ENCODE measurements at places on chromosomes 3 and 15.

DNA sequence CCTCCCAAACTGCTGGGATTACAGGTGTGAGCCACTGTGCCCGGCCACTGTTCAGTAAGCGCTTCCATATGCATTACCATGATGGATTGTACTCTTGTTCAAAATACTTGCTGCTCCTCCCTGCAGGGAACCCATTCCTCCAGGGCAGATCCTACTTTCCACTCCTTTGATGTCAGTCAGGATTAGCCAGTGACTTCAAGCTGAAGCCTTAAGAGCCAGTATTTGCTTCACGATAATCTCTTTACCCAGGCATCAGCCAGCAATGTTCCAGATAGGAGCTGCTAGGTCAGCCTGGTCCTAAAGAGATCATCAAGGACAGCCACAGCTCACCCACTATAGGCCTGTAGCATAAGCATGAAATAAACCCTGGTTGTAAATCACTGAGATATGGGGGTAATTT is 96.5 kb upstream of the UBE2E2 start:
- no peak for DNase-seq

DNA sequence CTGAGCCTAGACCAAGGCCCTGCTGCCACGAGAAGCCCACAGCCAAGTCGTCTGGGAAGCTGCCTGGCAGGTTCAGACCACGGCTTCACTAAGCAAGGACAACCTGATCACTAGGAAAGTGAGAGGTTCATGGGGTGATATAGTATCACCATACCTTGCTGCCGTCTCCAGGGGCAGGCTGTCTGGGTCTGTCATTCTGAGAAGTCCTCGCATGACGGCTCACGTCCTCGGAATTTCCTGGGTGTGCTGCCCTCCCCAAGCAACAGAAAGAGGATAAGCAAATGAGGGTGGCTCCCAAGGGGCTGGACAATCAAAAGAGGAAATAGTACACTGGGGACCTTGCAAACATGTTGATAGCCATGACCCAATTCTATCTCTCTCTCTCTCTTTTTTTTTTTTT is 207.4 kb upstream of the IGF1R start:
- DNase-seq, result no peak

GRCh38 chr3:146170591-146170990 is 9.6 kb upstream of the PLOD2 start:
- DNase-seq, result no peak

GRCh38 chr15:63461230-63461985 is 43.0 kb upstream of the USP3 start:
- no peak for DNase-seq

DNA sequence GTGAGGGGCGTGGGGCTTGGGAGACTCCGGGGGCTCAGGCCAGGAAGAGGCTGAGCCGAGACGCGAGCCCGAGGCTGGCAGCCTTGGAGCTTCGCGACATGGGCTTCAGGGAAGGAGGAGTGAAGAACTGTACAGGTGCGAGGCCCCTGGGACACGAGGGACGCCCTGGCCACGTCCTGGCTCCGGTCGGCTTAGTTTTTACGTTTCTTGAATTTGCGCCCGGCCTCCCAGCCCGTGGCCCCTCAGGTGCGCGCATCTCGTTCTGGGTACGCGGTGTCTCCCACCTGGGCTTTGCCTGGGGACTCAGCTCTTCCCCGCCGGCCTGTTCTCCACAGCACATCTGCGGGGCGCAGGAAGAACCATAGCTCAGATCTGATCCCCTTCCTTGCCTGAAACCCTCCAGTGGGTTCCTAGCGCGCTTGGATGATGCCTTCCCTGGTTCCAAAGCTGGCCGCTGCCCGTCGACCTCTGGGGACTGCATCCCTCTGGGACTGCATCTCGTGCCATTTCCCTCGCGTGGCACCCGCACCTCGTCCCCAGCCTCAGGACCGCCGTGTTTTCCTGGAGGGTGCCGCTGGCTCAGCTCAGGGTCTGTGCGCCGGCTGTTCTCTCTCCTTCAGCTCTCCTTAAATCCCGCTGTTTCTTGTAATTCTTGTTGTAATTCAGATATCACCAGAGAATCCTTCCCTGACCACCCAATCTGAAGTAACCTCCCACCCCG is 614 bp downstream of the CHCHD6 start:
- no peak for DNase-seq

DNA sequence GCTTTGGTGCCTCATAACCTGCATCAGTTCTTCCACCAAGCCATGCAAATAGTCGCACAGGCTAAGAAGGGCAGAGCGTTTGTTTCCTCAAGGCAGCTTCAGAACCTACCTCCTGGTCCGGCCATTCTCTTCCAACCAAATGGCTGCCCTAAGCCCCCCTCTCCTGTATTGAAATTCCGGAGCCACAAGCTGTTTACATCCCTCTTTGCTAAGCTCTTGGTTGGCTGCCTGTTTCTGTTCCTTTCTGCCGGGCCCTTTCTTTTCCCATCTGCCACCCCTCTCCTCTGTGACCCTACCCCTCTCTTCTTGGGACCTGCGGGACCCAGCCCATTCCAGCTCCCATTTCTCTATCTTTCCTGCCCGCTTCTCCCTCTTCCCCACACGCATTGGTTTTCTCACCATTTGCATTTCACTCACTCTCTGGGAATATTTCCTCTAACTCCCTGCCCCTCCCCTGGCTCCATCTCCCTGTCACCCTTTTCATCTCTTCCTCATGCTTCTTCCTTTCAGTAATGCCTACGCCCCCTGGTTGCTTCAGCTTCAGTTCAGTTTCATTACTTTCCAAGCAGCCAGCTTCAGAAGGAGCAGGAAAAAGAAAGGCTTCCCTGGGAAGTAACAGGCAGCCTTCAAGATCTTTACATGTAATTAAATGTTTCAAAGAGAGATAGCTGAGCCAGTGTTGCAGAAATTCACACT is 113.5 kb downstream of the RAB11A start:
- no peak for DNase-seq

GRCh38 chr3:53974324-53974723 is 82.7 kb upstream of the SELENOK start:
- no peak for DNase-seq

DNA sequence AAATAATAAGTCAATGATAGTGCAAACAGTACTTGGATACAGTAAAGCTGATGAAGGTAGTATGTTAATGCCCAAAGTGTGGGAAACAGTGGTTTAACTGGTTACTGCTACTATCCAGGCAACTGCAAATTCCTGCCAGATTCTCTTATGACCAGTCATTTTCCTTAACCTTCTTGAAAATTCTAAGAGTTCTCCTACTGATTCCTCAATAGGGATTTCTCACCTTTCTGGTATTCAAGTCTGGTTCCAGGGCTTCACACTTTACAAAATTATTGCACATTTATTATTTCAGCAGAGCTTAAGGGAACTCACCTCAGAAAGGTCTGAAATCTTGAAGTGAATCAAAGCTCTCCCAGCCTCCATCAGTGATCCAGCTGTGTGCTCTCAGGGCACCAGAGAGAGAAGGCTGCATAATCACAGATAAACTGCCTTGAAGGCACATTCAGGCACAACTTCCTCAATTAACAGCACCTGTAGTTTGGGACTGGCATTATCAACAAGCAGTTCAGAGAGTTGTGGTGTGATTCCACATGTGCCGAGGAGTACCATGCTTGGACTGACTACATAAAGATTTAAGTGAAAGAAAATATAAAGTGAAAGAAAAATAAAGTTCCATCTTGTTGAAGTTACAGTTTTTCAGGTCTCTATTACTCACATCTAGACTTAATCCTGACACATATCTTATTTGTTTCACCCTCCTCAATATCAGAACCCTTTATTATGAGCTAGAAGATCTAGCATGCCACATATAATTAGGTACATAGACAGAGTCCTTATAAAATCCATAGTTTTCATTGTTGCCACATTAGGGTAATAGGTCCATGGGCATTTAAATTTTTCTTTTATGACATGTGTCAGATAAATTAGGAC is 59.5 kb upstream of the TIPARP start:
- DNase-seq, result no peak

DNA sequence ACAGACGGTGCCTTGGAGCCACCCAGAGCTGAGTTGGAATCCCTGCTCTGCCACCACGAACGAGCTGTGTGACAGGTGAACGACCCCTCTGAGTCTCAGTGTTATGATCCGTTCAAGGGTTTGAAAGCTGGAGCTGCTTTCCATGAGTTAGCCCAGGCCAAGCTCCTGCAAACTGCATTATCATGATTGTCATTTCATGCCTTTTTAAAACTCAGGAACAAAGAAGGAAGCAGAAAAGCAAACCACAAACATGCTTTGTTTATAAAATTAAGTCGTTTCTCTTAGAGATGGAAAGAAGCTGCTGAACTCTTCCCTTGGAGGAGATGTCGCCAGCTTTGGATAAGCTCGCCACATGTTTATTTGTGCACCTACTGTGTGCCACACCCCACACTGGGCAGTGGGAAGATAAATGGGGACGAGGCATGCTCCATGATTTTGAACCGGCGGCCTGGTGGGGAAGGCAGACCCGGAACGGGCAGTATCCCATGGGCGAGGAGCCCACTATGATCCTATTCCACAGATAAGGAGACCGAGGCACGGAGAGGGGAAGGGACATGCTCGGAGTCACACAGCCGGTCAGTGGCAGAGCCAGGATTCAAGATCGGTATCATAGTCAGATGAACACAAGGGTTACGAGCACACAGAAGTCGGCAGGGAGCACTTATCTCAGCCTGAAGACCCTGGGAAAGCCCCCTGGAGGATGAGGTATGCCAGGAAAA is 15.9 kb downstream of the HRH1 start:
- DNase-seq, result no peak

DNA sequence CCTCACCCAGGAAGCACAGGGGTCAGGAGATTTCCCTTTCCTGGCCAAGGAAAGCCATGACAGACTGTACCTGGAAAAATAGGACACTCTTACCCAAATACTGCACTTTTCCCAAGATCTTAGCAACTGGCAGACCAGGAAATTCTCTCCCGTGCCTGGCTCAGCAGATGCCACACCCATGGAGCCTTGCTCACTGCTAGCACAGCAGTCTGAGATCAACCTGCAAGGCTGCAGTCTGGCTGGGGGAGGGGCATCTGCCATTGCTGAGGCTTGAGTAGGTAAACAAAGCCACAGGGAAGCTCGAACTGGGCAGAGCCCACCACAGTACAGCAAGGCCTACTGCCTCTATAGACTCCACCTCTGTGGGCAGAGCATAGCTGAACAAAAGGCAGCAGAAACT is 567.3 kb upstream of the LMCD1 start:
- no peak for DNase-seq

GRCh38 chr3:59318881-59319280 is 269.1 kb upstream of the CFAP20DC start:
- DNase-seq, result no peak
